ENCODE measurements at places on chromosomes 12 and 14. TPM values are rescaled to one million over a fixed set of nuclear protein-coding genes. Genes with fewer than 3 reads are reported as not detected.

- DNase-seq = no peak
These were observed 74.2 kb downstream of the SMOC1 start for GRCh38 chr14:69953266-69953915.

DNA sequence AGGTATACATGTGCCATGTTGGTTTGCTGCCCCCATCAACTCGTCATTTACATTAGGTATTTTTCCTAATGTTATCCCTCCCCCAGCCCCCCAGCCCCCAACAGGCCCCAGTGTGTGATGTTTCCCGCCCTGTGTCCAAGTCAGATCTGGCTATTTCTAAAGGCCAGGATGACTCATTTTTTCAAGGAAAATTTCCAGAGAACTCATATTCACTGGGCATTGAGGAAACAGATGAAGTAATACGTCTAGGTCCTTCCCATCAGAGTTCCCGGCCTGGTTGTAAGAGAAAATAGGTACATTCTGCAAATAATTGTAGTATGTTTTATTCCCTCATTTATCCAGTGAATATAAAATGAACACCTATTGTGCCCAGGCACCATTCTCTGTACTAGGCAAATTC, 345.2 kb downstream of the BCL11B start:
- no peak for DNase-seq

Gene LRP1-AS
- total RNA-seq = not detected

Gene KLRF1
- total RNA-seq = not detected

Gene MIPOL1
- total RNA-seq = 13.8 TPM

Gene C12orf50
- not detected for total RNA-seq

GRCh38 chr12:63318933-63319332, 167.9 kb upstream of the AVPR1A start:
- no peak for DNase-seq

Gene CD4
- 2.5 TPM for total RNA-seq

DNA sequence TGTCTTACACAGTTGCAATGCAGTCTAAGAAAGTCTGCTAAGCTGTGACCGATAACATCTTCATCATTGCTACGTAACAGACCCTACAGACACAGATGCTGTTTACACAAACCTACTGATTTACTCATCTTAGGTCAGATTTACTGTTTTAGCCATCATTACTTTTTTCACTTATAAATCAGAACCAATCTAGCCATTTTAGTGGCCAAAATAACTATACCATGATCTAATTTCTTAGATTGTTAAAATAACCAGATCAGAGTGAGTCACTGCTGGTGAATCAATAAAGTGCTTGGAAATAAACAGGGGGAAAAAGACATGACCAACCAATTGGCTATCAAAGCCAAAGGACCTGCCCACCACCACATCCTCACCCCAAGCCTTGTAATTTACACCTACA, 57.0 kb upstream of the FOXN3 start:
- DNase-seq = no peak

DNA sequence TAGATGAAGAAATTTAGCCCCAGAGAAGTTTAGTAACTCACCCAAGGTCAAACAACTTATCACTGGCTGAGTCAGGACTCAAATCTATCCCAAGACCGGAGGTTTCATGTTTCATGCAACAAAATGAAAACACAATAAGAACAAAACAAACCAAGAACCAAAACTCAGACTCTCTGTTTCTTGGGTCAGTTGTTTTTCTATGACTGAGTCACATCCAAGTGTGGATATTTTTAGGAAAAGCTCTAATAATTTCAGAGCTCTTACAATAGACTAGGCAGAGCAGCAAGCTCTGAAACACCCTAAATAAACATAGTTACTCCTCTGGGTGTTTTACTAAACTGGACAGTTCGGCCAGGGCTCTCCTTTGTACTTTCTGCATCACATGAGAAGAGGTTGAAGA, 87.6 kb upstream of the PRB2 start:
- DNase-seq = no peak

DNA sequence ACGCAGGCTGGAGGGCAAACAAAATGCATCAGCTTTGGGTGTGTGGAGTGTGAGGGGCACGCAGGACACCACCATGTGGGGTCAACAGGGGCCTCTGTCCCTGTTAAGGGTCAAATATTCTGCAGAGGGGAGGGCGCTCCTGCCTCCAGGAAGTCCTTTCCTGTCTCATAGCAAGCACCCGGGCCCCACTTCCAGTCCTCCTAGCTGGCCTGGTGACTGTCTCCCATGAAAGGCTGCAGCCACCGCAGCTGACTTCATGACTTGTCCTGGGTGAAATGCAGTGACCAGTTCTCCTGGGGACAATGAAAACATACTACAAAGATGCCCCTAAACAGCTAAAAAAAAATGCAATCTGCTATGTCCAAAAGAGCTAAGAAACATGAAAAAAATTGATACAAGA, 53.6 kb downstream of the LGMN start:
- no peak for DNase-seq

Gene NID2
- 22.0 TPM for total RNA-seq

DNA sequence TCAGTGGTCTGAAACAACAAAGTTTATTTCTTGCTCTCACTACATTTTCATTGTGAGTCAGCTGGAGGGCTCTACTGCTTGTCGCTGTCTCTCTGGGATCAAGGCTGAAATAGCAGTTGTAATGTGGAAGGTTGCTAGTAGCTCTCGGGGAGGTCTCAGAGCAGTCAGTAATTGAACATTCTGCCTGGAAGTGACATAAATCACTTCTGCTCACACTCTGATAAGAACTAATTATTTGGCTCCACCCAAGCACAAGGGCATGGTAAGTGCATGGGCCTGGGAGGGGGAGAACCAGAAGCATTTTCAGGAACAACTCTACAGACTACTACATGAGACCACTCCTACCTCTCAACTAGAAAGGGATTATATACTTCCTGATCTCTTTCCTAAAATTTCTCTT, 128.2 kb downstream of the TMEM117 start:
- no peak for DNase-seq

Gene KLRK1
- not detected for total RNA-seq

Gene BHLHE41
- 0.12 TPM for total RNA-seq

GRCh38 chr12:132012919-132013568, 63.3 kb downstream of the EP400 start:
- peak; percentile 28 for DNase-seq

DNA sequence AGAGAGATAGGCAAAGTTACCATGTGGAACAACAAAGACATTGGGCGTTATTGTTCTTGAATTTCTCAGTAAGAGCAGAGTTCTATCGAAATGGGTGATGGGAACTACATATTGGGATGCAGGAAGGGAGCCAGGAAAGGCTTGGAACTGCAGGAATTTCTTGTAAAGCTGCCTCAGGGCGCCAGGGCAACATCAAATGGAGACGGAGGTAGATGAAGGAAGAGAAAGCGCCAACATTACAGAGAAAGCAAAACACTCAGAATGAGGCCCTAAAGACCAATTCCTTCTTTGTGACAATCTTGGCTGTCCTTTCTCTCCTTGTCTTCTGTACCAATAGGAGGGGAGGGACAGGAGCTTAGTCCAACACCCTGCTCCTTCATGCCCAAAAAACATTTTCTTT, 148.4 kb downstream of the RPAP3 start:
- DNase-seq = no peak

DNA sequence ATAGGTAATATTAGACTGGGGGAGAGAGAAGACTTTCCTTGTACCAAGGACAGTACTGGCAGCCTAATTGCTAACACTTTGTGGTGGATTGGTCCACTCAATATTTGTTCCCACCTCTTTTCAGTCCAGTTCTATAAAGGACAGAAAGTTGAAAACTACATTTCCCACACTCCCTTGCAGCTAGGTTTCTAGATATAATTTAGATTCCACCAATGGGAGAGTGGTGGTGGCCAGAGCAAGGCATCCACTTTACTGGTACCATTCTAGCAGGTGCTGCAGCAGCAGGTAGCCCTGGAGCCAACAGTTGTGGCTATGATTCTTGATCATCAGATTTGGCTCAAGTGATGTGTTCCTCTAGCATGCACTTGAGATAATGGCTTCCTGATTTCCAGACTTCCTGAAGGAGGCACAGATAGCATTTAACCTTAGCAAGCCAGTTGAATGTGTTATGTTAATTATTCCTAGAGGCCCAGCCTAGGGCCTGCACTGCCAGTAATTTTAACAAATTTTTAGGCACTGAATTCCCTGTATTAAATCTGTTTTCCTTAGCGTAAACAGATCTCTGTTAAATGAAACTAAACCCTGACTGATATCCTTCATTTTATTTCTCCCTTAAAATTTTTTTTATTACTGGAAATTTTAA, 24.4 kb downstream of the SLC38A1 start:
- DNase-seq = no peak

GRCh38 chr14:99660006-99660566, 15.2 kb downstream of the HHIPL1 start:
- no peak for DNase-seq

DNA sequence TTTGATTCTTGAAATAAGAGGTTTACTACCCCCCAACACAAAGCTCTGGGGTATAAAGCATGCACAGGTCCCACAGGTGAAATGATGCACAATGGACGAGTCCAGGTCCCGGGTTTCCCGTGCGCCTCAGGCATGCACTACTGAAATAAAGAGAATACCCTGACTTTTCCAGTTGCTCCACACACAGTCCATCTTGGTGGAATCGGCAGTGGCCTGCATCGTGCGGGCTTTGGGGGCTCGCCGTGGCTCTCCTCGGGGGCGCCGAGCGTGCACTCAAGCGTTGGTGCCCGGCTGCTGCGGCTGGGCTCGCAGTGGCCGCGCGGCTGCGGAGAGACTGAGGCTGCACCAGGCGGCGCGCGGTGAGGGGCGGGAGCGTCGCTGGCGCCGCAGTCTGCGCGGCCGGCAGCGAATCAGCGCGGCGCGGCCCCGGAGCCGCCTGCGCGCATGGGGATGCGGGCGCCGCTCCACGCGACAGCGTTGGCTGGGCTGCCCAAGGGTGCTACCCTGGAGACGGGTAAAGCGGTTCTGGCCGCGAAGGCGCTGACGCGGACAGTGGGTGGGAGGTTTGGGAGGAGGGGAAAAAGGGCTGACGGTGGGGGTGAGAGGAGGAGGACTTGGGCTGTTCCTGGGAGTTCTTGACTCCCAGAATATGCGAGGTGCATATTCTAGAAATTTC, 53.8 kb upstream of the CCDC175 start:
- DNase-seq = peak; percentile 82

GRCh38 chr14:81402123-81402495, 2.0 kb upstream of the STON2 start:
- DNase-seq = no peak

DNA sequence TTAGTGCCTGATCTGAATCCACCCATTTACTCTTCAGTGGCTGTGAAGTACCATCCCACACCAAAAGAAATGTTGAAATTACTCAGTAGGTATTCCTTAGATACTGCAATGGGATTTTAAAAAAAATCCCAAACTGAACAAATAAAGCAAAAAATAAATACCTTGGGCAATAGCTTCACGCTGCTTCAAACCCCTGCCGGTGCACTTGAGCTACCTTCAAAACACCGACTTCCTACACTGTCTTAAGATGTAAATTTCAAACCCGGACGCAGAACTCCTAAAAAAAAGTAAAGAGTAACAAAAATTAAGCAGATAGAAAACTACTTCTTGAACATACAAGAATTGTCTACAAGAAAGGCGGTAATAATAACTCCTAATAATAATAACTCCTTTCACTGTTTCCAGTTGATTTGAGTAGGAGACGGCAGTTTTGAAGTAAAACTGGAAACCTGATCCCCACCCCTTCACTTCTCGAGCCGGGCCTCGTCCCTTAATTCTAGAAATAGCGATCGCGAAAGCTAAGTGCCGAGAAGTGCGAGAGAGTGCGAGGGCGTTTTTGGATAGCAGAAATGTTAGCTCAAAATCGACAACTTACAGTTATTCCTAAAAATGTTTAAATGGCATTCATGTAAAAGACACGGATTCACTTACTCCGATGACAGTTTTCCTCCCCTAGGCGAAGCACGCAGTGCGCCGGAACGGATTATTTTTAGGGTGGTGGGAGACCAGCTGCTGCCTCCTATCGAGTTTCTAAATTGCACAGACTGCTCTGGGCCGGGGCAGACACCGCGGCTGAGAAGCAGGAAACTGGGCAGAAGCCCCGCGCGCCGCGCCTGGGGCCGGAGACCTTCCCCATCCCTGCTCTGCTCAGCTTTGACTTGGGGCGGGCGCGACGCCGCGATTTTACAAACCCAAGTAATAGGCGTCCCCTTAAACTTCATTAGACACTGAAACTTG, at the start of gene ABCC9:
Gene ABCC9, minus strand, starts transcription at position 878 of the 957 bp plus-strand sequence. CDS start 4,752 bp downstream, outside the sequence.
- peak; percentile 72 for DNase-seq

Gene NKX2-1
- total RNA-seq = not detected

Gene SLC10A1
- not detected for total RNA-seq

GRCh38 chr12:44367916-44368315, 508.2 kb downstream of the NELL2 start:
- no peak for DNase-seq

DNA sequence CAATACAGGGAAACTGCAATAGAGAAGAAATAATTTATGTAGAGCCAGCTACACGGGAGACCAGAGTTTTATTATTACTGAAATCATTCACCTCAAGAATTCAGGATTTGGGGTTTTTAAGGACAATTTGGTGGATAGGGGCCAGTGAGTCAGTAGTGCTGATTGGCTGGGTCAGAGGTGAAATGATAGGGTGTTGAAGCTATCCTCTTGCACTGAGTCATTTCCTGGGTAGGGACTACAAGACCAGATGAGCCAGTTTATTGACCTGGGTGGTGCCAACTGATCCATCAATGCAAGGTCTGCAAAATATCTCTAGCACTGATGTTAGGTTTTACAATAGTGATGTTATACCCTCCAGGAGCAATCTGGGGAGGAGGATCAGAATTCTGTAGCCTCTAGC, 486.3 kb downstream of the LRIG3 start:
- DNase-seq = no peak

DNA sequence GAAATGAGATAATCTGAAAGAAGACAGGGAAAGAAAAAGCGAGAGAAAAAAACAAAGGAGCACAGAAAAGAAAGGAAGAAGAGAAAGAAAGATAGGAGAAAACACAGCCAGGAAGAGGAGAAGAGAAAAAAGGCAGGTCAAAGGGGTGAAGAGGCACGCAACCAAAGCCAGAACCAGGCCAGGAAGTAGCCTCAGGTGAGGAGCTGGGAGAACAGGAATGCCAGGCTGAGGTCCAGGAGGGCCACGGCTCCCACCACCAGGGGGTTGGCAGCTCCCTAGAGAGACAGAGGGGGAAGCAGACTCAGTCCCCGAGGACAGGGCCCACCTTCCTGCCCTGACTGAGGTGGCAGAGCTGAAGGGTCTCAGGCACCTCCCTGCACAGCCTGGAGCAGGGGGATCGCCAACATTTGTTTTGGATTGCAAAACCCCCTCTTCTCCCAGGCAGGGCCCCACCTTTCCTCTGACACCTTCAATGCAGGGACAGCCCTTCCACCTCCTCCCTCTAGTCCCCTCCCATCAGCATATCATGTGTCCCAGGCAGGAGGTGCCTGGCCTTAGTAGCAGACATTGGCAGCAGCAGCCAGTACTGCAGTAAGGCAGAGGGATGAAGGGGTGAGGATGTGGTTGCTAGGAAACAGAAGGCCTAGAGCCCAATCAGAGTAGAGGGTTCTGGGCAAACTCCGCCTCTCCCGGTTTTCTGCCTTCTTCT, 2.0 kb upstream of the AP1G2 start:
- DNase-seq = peak; percentile 69

DNA sequence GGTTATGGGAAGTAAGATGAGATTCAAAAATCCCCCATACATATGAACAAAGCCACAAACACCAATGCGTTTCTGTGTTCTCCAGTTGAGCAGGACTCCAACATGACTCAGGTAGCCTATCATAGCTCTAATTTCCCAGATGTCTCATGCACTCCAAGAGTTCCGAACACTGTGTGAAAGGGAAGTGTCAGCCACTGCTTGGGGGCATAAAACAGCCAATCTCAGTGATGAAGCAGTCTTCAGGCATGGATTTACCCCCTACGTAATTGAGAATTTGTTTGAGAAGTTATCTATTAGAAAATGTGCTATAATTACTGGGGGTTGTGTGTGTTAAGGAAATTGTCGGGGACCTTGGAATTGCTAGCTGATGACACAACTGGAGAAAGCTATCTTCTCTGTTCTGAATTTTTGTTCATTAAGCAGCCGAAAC, 153.9 kb upstream of the AVPR1A start:
- DNase-seq = no peak

Gene PROX2
- not detected for total RNA-seq
